NCI-H1436 treated with DMSO at 0.1 percent for 48 hours (cell line): ENCODE measurements at places on chromosomes 4 and X.

- peak; percentile 21 for DNase-seq
Observed at GRCh38 chr4:165378745-165379677, at the start of gene CPE. Gene CPE, plus strand, starts transcription at chr4:165379008. Its CDS starts 214 bp downstream, at chr4:165379222.

- no peak for DNase-seq
Observed at GRCh38 chr4:137661693-137662092, 129.4 kb upstream of the PCDH18 start.

DNA sequence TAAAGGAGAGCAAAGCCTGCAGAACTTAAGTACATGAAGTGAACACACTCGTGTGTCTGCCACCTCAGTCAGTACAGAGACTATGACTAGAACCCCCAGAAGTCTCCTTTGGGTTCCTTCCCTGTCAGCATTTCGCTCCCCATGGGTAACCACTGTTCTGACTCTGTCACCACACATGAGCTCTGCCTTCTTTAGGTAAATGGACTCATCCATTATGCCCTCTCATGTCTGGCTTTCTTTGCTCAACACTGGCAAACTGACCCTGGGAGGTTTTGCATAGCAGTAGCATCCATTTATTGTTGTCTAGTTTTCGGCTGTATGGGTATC, 38.5 kb downstream of the TBC1D14 start:
- no peak for DNase-seq

DNA sequence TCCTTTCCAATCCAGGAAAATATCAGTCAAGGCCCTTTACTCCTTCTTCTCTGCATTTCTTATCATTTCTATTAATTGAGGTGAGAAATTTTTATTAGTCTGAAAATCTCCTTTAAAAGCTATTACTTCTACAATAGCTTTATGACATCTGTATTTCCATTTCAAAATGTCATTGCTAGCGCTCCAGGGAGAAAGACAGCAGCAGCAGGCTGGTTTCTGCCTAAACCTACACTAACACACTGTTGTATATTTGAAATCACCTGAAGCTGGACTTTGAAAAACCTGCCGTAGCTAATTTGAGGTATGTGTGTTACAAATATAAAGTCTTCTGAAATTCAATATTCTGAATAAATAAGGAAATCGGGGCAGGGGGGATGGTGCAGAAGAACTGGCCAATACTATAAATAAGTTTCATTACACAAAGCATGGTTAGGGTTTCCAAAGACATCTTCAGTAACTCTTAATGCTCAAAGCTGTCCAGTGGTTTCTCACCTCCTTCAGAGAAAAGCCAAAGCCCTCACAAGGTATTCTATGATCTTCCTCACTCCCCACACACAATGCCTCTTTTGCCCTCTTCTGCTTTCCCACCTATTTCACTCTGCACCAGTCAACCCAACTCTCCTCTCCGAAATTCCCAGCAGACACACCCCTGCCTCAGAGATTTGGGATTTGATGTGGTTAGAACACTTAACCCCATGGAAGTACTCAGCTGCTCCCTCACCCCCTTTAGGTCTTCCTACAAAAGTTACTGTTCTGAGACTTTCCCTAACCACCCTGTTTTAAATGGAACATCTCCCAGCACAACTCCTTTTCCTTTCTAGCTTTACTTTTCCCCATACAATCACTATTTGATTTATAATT, 122.7 kb downstream of the PPP3CA start:
- no peak for DNase-seq

DNA sequence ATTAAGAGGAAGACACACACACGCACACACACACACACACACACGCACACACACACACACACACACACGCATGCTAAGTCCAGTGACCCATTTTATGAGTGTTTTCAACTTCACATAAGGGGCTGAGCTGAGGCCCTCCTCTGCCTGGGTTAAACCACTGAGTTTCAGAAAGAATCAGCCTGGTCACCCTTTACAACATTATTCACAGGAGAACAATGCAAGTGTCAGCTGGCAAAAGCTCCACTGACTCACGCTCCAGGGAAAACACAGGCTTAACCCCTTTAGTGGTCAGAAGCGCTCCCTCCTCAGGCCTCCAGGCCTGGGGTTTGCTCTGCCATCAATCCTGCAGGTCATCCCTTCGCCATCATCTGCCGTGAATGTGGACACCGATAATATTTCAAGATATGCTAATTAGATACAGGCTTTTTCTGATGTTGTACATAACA, 46.9 kb downstream of the ACOX3 start:
- DNase-seq: no peak

- DNase-seq: no peak
Observed at GRCh38 chr4:118345813-118346212, 7.0 kb downstream of the PRSS12 start.

GRCh38 chr4:136343340-136343739, 1189.0 kb downstream of the PCDH18 start:
- DNase-seq: no peak

- DNase-seq: no peak
Observed at GRCh38 chrX:7019555-7019954, 128.0 kb upstream of the STS start.

DNA sequence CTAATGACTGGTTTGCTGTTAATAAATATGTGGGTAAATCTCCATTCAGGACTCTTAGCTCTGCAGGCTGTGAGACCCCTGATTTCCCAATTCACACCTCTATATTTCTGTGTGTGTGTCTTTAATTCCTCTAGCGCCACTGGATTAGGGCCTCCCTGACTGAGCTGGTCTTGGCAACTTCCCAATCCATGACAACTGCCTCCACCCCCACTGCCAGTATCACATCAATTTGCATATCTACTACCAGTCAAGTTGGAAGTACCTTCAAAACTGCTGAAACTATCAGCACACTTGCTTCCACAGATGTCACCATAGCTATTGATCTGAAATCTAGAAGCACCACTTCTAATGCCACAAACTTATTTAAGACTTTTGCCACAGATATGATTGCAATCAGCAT, 27.6 kb downstream of the OPRPN start:
- no peak for DNase-seq
